CD4-positive, alpha-beta T cell treated with Interleukin-21 for 1 hour (primary cell): ENCODE measurements at places on chromosomes 3 and 15.

GRCh38 chr15:60423537-60423936 is 25.8 kb upstream of the ANXA2 start:
- DNase-seq = no peak

DNA sequence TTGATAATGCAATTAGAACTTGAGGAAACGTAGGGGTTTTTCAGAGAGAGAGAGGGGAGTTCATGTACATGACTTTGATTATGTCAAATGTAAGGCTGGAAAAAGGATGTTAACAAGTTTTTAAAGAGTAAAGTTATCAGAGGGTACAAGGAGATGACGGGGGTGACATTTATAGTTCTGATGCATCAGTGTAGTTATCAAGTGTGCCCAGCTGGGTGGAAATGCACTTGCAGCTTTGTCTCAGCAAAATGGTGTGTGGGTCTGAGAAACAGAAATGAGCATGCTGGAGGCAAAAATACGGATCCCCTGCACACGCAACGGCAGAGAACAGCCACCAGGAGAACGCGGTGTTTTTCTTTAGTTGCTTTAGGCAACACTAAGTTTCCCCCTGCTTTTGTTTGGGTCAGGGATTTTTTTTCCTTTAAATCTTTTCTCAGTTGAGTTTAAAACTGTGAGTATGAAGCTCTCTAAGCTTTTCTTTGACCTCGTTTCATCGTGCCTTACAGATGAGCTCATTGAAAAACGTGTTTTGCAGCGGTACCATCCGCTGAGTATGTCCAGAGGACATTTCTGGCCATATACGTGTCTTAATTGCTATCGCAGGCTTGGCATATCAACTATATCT is 205.4 kb downstream of the PDZRN3 start:
- DNase-seq = no peak

DNA sequence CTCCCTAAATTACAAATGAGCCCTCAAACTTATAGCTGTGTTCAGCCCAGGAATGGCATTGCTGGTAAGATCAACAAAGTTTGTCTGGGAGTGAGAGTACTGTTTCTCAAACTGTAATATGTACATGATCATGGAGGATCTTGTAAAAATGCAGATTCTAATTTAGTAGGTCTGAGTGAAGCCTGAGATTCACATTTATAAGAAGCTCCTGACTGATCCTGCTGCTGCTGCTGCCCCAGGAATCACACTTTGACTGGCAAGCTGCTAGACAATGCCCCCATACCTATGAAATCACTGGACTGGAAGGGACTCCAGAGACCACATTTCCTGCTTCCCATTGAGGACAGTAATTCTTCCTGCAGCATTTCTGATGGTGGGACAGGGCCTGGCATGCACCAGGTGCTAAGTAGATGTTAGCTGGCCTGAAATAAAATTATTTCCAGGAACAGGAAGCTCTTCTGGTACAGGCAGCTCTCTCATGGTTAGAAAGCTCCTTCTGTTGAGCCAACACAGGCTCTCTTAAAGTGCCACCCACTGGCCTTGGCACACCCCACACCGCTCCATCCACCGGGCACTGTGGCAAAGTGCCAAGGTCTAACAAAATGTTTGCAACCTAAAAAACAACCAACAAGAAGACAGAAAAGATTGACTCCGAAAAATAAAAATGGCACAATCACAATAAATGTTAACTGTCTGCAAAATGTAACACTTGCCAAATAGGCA is 36.7 kb upstream of the ZNF710 start:
- no peak for DNase-seq

DNA sequence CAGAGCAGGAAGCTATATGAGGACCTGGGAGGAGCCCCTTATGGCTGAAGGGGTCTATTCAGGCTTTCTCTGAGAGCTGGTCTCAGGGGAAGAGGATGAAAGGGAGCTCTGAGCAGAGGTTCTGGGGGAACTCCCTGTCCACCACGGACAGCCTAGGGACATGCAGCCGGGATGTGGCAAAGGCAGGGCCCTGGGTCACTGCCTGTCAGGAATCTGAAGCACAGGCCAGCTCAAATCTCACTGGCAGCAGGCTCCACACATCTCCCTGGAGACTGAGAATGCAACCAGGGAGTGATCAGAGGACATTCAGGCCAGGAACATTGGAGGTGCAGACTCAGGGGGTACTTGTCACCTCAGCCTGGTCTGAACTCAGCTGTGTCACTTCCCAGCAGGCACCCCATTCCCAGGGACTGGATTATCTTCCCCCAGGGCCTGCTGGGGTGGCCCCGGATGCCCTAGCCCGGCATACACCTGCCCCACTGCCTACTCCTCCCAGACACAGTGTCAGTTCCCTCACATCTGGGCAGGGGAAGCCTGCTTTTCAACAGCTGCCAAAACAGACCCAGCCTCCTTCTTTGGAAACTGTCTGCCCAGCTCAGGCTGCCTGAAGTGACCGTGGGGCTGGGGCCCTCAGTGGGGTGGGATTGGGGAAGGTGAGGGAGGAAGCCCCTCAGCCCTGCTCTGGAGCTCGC is 18.3 kb upstream of the SEMA3F start:
- no peak for DNase-seq

DNA sequence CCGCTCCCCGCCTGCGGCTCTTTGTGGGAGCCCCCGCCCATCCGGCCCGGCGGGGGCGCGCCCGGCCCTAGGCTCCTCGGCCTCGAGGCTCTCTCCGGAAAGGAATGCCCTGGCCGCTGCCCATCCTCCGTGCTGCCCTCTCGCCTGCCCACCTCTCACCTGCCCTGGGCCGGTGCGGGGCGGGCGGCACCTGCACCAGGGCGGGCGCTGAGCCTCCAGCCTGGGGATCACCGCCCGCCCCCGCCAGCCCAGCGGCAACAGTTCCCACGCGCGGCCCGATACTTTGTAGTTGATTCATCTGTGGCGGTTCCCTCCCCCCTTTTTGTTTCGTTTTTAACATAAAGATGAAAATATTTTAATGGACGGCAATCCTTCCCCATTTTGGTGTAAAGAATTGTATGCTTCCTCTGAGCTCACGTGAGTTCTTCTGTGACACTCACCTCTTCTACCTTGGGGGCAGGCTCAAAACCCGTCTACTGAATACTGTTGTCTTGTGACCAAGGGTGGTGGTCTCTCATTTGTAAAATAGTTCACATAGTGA is 1.9 kb downstream of the KLF13 start:
- peak; percentile 75 for DNase-seq

DNA sequence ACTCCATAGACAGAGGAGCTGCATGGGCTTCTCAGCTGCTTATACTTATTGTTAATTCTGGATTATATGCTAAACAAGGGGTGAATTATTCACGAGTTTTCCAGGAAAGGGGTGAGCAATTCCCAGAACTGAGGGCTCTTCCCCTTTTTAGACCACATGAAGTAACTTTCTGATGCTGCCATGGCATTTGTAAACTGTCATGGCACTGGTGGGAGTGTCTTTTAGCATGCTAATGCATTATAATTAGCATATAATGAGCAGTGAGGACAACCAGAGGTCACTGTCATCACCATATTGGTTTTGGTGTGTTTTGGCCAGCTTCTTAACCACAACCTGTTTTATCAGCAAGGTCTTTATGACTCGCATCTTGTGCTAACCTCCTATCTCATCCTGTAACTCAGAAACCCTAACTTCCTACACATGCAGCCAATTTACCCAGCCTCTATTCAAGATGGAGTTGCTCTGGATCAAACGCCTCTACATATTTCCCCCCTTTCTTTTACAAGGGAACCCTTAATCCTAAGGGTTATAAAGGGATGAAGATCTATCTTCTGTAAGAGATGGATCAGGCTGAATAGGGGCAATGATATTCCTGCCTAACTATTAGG is 12.1 kb upstream of the DMXL2 start:
- no peak for DNase-seq

GRCh38 chr3:186024210-186024609 is 84.7 kb downstream of the ETV5 start:
- DNase-seq = no peak

- DNase-seq = no peak
Measured at GRCh38 chr3:42166662-42167300, 75.6 kb downstream of the TRAK1 start.

DNA sequence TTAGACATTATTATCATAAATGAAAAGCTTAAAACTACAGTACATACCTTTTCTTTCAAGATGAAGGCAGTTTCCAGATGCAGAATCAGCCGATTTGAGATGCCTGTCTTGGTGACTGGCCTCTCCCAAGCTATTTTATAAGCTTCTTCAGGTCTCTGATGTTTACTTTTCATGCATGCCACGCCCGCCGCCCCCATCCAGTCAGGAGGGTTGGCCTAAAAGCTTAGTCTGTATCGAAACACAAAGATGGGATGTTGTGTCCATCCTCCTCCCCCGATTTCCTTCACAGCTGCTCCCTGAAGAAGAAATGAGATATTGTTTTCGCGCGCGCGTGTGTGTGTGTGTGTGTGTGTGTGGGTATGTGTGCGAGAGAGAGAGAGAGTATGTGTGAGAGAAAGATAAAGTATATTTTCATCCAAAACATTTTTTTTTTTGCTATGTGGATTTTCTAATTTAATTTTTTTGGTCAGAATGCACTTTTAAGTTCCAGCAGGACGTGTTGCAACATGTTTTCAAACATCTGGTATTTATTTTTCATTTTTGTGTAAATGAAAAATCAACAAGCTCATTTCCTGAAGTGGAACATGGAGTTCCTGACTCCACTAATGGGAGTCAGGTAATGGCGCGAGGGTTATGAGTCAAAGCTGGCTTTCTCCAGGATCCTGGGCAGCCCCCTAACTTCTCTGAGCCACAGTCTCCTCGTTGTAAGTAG is at the start of gene APOD:
Gene APOD, minus strand, starts transcription at position 110 of the 712 bp plus-strand sequence. CDS start 4,479 bp downstream, outside the sequence.
- DNase-seq = no peak

- no peak for DNase-seq
Measured at GRCh38 chr3:48930590-48930989, 11.9 kb downstream of the ARIH2 start.

DNA sequence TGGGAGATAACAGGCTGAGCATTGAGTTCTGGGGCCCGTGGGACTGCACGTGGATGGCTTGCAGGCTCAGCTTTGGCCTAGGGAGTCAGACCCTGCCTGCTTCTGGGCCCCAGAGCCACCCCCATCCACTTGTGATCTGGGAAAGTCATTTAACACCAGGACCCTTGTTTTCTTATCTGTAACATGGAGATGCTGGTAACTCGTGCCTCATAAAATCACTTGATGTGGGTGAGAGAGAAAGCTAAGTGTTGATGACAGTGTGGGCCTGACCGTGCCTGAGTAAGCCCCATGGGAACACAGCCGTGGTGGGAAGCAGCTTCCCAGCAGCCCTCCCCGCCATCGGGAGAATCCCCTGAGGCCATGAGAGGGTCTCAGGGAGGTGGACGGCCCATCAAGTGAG is 378.1 kb downstream of the GABRB3 start:
- no peak for DNase-seq

DNA sequence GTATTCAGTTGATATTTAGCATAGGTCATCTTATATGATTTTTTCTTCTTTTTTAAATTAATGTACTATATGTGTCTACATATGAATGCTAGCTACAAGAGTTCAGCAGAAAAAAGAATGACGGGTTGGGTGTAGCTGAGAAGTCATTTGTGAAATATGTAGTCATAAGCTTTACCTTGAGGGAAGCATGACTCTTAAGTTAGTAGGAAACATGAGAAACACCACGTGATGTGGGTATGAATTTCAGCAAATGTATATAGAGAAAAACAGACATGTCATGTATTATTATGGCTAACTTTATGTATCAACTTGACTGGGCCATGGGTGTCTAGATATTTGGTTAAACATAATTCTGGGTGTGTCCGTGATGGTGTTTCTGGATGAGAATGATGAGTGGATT is 125.0 kb downstream of the RAP2B start:
- DNase-seq = no peak

DNA sequence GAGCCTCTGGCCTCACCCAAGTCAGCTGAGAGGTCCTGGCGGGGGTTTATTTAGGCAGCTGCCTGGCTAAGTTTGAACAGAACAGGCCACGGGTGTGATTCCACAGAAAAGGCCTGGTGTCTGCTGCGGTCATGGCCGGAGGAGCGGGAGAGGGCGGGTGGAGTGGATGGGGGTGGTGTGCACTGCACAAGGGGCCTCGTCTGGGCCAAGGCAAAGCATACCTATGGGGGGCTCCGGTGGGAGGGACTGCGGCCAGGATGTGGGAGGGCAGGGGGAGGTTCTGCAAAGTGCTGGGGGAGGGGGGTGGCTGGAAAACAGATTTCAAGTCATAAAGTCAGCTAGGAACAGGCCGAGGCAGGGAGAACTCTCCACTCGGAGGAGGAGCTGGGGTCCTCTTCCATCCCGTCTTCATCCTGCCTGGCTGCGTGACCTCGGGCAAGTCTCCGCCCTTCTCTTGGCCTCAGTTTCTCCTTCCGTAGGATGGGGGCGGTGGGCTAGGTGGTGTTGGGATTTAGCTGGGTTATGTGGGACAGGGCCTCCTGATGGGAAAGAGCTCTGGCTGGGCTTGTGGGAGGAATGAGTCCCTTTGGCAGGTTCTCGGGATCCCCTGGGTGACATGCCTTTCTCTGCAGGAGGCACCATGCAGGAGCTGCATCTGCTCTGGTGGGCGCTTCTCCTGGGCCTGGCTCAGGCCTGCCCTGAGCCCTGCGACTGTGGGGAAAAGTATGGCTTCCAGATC is 878 bp downstream of the ISLR start:
- no peak for DNase-seq

DNA sequence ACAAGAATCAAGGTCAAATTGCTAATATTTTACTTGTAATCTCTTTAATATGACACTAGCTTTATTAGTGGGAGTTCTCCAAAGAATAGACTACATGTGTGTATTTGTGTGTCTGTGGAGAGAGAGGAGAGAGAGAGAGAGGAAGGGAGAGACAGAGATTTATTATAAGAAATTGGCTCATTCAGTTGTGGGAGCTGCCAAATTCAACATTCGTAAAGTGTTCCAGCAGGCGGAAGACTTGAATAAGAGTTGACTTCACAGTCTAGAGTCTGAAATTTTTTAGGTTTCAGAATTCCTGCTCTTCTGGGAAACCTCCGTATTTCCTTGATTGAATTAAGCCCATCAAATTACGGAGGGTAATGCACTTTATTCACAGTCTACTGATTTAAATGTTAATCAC is 4.7 kb upstream of the CLDN1 start:
- no peak for DNase-seq

- no peak for DNase-seq
Measured at GRCh38 chr3:99698932-99699331, 60.5 kb downstream of the COL8A1 start.

DNA sequence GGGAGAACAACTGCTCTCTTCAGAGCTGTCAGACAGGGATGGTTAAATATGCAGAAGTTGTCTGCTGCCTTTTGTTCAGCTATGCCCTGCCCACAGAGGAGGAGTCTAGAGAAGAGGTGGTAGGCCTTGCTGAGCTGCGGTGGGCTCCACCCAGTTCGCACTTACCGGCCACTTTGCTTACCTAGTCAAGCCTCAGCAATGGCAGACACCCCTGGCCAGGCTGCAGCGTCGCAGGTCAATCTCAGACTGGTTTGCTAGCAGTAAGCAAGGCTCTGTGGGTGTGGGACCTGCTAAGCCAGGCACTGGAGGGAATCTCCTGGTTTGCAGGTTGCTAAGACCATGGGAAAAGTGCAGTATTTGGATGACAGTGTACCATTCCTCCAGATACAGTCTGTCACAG is 12.3 kb upstream of the TMEM45A start:
- DNase-seq = no peak

GRCh38 chr3:197791892-197792647 is 1.0 kb downstream of the LRCH3 start:
- DNase-seq = peak; percentile 47
